BJ (cell line): ENCODE measurements at places on chromosomes 11 and 22. TPM values are rescaled to one million over a fixed set of nuclear protein-coding genes. Genes with fewer than 3 reads are reported as not detected.

DNA sequence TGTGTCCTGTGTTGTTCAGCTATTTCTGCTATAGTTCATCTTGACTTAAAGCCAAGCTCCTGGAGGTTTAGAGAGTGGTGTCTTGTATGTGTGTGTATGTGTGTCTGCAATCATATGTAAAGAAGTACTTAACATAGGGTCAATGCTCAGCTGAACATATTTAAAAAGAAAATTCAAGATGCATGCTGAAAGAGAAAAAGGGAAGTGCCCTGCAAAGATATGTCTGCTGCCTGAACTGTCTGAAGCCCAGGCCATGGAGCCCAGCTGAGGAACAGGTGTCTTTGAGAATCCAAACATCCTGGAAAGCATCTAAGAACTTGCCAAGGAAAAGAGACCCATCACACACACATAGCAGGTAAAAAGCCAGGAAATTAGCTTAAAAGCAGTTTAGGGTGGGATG is 6.6 kb downstream of the TCN1 start:
- DNase-seq = no peak

GRCh38 chr11:27912916-27913315 is 195.0 kb downstream of the KIF18A start:
- DNase-seq = no peak

ENTHD1 gene
- polyA plus RNA-seq = not detected in 2 replicates

- DNase-seq = peak; percentile 74
These were observed 195.8 kb downstream of the HIPK3 start for GRCh38 chr11:33452836-33453624.

C11orf58 gene
- 115 and 170 TPM in 2 replicates for polyA plus RNA-seq

GRCh38 chr22:49045276-49045675 is 782.4 kb downstream of the BRD1 start:
- DNase-seq = no peak

DNA sequence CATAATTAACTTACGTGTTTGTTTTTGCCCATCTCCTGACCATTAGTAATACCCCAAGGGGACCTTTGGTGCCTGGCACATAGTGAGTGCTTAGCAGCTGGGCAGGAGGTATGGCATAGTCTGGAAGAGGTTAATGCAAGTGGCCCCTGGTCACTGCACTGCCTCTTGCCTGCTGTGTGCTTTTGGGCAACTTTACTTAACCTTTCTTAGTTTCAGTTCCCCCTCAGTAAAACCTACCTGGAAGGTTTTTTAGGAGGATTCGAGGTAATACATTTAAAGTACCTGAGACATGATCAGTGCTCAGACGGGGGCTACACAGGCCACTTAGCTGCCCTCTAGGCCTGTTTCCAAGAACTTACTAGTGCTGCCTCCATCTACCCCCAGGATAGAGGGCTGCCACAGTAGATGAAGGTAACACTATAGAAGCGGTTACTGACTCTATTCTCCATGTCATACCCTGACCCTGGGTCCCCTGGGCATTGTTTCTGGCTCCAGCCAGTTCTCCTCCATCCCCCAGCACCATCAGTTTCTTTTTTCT is 3.3 kb downstream of the POLD4 start:
- DNase-seq = no peak

C22orf42 gene
- polyA plus RNA-seq = not detected in 2 replicates

- peak; percentile 73 for DNase-seq
These were observed 50.3 kb downstream of the TEAD1 start for GRCh38 chr11:12724301-12725054.

C22orf31 gene
- not detected in 2 replicates for polyA plus RNA-seq

DNA sequence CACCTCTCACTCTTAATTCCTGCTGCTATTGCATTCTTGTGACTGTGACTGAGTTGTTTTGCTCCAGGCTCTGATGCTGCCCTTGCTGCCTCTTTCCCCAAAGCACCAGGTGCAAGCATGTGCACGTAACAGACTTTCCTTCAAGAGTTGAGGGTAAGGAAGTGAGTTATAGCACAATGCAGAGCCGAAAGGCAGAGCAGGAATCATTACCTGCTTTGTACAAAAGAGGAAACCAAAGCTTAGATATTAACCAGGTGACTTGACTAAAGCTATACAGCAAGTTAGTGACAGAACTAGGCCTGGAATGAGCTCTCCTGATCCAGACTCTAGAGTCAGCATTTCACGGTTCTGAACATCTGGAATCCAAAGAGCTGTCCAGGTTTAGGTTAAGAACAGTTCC is 33.6 kb downstream of the NEU3 start:
- DNase-seq = no peak

GRCh38 chr22:46262449-46263215 is 511 bp downstream of the PKDREJ start:
- DNase-seq = no peak

DNA sequence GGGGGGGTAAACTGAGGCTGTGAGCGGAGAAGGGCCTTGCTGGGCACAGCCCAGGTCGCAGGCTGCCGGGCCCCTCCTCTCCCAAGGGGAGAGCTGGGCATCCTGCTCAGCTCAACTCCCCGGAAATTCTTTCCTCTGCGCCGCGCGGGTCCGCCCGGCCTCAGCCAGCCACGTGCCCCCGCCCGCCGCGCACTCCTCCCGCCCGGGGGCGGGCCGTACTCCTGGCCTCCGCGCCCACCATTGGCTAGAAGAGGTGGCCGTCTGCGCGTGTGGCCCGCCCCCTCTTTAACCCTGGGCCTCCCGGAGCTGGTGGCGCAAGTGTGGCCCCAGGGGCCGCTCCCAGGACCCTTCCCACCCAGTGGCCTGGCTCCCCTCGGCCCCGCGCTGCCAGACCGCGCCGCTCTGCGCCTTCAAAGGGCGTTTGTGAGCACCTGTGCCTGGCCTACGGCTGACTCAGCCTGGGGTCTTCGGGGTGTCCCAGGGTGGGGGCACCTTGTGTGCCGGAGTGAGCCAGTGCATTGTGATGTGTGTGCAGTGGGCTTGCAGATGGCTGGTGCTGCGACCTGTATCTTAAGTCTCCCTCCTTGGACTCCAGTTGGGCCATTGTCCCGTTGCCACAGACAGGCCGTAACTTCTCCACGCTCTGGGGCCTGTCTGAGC is 2.0 kb downstream of the MRGPRF start:
- no peak for DNase-seq
